ENCODE measurements at places on chromosomes 1 and 21.

DNA sequence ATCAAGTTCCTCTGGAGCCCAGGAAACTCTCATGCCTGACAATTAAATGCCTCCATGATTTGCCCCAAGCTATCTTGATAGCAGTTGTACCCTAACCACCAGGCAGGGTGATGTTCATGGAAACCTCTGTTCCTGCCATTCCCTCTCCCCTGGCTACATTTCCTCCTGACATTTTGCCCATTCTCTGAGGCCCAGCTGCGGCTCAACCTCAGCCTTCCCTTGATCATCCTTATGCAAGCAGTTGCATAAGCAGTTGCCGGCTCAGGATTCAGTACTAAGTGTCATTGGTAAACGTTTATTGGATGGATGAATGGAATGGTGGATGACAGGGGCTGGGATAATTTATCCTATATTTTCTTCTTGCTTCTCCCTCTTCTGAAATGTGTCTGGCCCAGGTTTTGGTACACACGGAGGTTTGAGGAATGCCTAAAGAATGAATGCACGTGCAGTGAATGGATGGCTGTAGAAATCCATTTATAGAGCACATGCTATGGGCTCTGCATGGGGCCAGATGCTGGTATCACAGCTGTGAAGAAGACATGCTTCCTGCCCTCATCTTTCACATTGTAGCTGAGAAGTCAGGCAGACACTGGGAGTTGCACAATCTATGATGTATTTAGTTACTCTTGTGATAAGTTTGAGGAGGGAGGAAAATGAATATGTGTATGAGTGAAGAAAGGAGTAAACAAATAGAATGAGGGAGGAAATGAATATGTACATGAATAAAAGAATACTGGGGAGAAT is 261.8 kb downstream of the FOXD2 start:
- DNase-seq = no peak

- no peak for DNase-seq
Observed at GRCh38 chr1:65372557-65372956, 47.9 kb upstream of the LEPR start.

- no peak for DNase-seq
Observed at GRCh38 chr1:2974701-2975301, 46.5 kb upstream of the ACTRT2 start.

DNA sequence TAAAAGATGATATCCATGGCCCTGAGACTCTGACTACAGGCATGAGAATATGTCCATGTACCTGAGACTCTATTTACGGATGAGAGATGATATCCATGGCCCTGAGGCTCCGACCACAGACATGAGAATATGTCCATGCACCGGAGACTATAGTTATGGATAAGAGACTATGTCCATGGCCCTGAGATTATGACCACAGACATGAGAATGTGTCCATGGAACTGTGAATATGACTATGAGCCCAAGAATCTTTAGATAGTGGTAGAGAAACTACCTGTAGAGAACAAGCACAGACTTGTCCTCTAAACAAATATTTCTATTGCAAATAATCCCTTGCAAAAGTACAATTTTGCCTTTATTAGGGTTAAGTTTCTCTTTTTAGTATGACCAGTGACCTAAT is 263.2 kb downstream of the PCP4 start:
- DNase-seq = no peak

- no peak for DNase-seq
Observed at GRCh38 chr1:46605232-46605631, 1.2 kb upstream of the MKNK1 start.

GRCh38 chr21:33984021-33984481 is 68.4 kb upstream of the ATP5PO start:
- DNase-seq = no peak

DNA sequence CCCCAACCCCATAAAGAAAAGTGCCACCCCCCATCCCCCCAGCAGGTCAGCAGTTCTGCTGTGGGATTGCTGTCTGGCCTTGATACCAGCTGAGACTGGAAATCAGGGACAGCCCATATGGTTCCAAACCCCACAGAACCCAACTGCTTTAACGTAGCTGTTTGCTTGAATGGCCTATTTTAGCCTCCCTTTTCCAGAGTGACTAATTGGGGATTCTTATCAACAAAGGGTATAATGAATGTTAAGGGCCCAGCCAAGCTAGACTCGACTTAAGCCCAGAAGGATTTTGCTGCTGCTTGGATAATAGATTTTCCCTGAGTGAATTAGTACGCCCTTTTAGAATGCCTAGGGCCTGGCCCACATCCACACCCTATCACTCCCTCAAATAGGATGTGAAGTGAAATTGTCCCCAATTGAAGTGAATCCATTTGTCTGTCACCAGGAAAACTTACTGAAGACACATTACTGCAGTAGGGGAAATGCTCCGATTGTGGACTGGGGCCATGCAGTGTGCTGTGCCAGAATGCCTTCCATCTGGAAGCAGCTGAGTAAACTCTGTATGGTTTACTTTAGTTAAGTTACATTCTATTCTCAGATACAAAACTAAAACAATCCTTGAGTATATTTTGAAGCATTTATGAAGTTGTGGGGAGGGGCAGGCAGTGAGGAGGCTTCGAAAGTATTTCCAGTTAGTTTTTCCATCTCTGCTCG is 156.9 kb downstream of the DHRS3 start:
- peak; percentile 54 for DNase-seq

- no peak for DNase-seq
Observed at GRCh38 chr1:54296666-54297065, 96.7 kb downstream of the MRPL37 start.

DNA sequence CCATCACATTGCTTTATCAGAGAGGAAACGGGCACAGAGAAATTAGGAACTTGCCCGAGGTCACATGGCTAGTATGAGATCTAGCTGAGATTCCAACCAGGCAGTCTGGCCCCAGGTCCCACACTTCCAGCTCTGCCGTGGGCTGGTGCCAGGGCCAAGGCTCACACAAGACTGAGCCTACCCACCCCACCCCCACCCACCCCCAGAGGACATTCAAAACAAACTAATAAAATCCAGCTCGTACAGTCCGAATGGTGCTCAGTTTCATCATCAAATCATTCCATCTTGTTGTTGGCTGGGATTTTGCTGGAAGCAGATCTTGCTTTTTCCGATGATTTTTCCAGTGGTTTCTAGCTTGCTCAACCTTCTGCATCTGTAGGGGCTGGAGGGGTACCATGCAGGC is 27.9 kb downstream of the MATN1 start:
- no peak for DNase-seq

DNA sequence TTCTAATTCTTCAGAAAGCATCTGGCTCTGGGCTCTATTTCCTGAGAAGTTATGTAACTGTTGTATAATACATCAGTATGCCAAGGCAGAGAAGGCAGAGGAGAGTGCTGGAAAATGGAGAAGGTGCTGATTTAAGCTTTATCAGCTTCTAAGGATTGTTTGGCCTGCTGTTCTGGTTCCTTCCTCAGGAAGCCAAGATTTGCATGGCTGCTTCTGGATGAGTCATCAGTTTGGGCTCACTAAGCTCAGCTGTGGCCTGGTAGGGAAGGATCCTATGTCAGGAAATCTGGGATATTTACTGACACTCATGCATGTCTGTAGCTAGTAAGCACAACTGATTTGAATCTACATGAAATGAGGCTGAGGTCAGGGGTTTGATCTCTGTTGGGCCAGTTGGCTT is 73.2 kb upstream of the ADGRL4 start:
- peak; percentile 85 for DNase-seq

DNA sequence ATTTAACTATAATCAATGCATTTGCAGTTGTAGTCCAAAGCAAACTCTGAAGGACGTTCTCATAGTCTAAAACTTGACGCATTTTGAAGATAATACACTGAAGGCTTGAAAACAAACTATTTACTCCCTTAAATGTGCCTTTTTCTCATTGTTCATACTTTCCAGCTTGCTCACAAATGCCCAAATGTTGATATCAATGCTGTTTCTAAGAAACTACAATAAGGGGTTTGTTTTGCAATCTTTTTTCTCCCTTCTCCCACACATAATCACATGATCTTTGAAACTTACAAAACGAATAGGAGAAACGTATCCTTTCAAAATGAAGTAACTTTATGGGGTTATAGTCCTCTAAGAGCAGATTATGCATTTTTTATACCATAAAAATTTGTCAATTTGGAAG is 508.7 kb downstream of the DPYD start:
- no peak for DNase-seq

- DNase-seq = peak; percentile 79
Observed at GRCh38 chr1:84603941-84604830, 29.9 kb upstream of the CTBS start.
